ENCODE measurements at places on chromosomes 5 and 9.

GRCh38 chr9:80875947-80876346 is 813.4 kb downstream of the TLE1 start:
- DNase-seq, result no peak

GRCh38 chr5:76625087-76625815 is 2.0 kb upstream of the F2RL2 start:
- no peak for DNase-seq

GRCh38 chr9:129141066-129142041 is 30.1 kb downstream of the PTPA start:
- no peak for DNase-seq

- DNase-seq, result no peak
Observed at GRCh38 chr9:113949571-113950078, 73.5 kb downstream of the ZNF618 start.

- DNase-seq, result no peak
Observed at GRCh38 chr5:64814073-64814472, 45.3 kb downstream of the CWC27 start.

- no peak for DNase-seq
Observed at GRCh38 chr5:67542479-67542878, 345.9 kb upstream of the CD180 start.

DNA sequence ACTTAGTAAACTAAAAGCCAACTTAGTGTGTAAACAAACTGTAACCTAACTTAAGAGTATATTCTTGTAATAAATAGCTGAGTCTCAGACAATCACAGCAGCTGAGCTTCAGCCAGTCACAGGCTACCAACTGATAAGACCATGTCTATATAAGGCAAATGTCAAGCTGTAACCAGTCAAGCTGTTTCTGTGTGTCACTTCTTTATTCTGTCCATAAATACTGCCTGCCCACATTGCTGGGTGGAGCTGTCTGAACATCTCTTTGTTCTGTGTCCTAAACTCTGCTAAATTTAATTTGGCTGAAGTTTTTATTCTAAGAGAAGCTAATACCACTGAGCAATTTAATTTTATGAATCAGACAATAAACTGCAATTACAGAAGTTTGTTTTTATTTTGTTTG is 412.1 kb upstream of the CDH10 start:
- DNase-seq, result no peak

GRCh38 chr9:124220946-124221451 is 36.8 kb upstream of the NEK6 start:
- DNase-seq, result no peak

GRCh38 chr9:106529616-106530015 is 333.4 kb upstream of the ZNF462 start:
- DNase-seq, result no peak

GRCh38 chr5:135966790-135967189 is 12.0 kb upstream of the LECT2 start:
- no peak for DNase-seq

DNA sequence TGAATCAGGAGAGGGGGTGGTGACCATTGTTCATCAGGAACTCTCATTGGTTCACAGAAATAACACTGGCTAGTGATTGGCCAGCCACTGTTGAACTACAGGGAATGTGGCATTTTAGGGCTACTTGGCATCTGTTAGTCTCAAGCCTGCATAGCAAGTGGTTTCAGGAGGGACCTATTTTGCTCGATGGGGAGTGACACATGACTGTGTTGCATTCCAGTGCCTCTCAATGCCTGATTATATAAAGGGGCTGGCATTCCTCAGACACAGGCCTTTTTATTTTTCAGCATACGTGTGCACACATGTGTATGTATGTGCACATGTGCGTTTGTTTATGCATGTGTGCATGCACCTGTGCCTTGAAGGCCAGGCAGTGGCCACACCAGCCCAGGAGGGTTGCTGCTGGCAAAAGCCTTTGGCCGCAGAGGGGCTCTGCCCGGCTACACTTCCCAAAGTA is 23.2 kb downstream of the FGD3 start:
- DNase-seq, result no peak

- DNase-seq, result no peak
Observed at GRCh38 chr9:134751622-134752021, 110.0 kb downstream of the COL5A1 start.

- peak; percentile 22 for DNase-seq
Observed at GRCh38 chr5:142587354-142587965, 98.4 kb downstream of the FGF1 start.

DNA sequence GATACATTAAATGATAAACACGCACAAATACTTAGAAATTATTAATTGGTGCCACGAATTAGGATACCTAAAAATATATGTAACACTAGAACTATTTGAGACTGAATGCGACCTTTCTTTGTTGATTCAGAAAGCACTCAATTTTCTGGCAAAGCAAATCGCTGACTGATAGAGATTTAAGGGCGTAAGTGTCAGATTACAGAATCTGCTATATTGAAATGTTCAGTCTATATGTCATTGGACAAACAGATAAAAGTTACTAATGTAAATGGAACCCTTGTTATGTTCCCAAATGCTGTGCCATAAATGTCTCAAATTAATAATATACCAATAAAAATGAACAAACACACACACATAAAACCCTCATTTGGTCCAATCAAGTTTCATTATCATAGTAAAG is 137.9 kb downstream of the MPDZ start:
- DNase-seq, result no peak

GRCh38 chr9:99259231-99259918 is 37.3 kb downstream of the SEC61B start:
- DNase-seq, result no peak
